ENCODE measurements at places on chromosomes 1 and 21. TPM values are rescaled to one million over a fixed set of nuclear protein-coding genes. Genes with fewer than 3 reads are reported as not detected.

The PARP1 gene
- 100 TPM for polyA plus RNA-seq

The LCE2C gene
- not detected for polyA plus RNA-seq

The TNFSF4 gene
- polyA plus RNA-seq = 2.5 TPM

The RNF207 gene
- polyA plus RNA-seq = 32.9 TPM

The CYP4A22 gene
- polyA plus RNA-seq = 0.13 TPM

The SMPDL3B gene
- 0.14 TPM for polyA plus RNA-seq

The NR5A2 gene
- polyA plus RNA-seq = 3.0 TPM

The LCE1A gene
- not detected for polyA plus RNA-seq

The SLAMF6 gene
- polyA plus RNA-seq = 0.31 TPM

The PTPRU gene
- polyA plus RNA-seq = 25.4 TPM

The CASQ1 gene
- polyA plus RNA-seq = 912 TPM

The CENPL gene
- polyA plus RNA-seq = 7.3 TPM

The TNFRSF14 gene
- 15.8 TPM for polyA plus RNA-seq

The FAM131C gene
- not detected for polyA plus RNA-seq

The SPATC1L gene
- 8.2 TPM for polyA plus RNA-seq

The PYCR2 gene
- polyA plus RNA-seq = 36.7 TPM

The TNFRSF9 gene
- 0.12 TPM for polyA plus RNA-seq

The C1orf141 gene
- not detected for polyA plus RNA-seq

The RPAP2 gene
- polyA plus RNA-seq = 16.6 TPM

The PRDM16 gene
- 0.80 TPM for polyA plus RNA-seq

The PDC gene
- 0.27 TPM for polyA plus RNA-seq

The DHX9 gene
- polyA plus RNA-seq = 120 TPM

The KCNT2 gene
- polyA plus RNA-seq = 7.0 TPM

The DYNLT4 gene
- polyA plus RNA-seq = not detected

The CSDE1 gene
- polyA plus RNA-seq = 432 TPM

The TRAF3IP3 gene
- 2.8 TPM for polyA plus RNA-seq

The SH2D5 gene
- 0.44 TPM for polyA plus RNA-seq

The PROK1 gene
- polyA plus RNA-seq = not detected

The LUZP1 gene
- polyA plus RNA-seq = 14.0 TPM

The SIM2 gene
- 19.9 TPM for polyA plus RNA-seq

The USH2A gene
- 0.05 TPM for polyA plus RNA-seq

The LRRC8B gene
- 3.0 TPM for polyA plus RNA-seq
